ENCODE measurements at places on chromosomes 5 and 9. TPM values are rescaled to one million over a fixed set of nuclear protein-coding genes. Genes with fewer than 3 reads are reported as not detected.

GRCh38 chr5:53099546-53099945, 10.0 kb downstream of the MOCS2 start:
- DNase-seq, result no peak

DNA sequence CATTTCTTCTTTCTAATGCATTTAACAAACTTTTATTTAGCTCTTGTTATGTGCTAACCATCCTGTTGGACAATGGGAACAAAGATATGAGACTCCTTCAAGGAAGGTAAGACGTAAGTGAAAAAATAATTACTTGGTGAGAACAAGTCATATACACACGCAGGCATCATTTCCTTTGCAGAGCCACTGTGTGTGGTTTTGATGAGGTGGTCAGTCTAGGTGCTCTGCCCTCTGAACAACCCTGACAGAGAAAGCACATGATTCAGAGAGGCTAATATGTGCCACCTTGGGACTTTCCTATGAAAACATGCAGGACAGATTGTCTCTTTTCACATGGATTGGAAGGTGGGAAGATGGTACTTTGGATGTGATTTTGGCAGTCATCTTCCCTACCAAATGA, 1162.5 kb upstream of the DMAC1 start:
- DNase-seq, result no peak

GRCh38 chr5:172581315-172581714, 59.7 kb upstream of the NEURL1B start:
- DNase-seq, result no peak

DNA sequence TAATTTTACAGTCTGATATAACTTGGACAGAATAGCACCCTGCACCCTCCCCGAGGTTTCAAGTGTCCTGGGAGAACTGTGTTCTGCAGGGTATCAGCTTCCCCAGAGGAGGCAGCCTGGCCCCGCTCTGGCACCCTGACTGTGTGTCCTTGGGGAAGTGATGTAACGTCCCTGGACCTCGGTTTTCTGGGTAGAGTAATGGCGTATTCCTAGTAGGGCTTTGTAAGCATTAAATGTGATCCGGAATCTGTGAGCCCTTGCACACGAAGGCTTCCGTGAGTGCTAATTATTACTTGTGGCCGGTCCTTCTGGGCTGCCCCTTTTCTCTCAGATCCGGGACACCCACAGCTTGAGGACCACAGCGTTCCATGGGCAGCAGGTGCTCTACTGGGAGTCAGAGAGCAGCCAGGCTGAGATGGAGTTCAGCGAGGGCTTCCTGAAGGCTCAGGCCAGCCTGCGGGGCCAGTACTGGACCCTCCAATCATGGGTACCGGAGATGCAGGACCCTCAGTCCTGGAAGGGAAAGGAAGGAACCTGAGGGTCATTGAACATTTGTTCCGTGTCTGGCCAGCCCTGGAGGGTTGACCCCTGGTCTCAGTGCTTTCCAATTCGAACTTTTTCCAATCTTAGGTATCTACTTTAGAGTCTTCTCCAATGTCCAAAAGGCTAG, 1.0 kb upstream of the CACFD1 start:
- DNase-seq, result no peak

BHMT2 gene
- 11.0 TPM for total RNA-seq

NRARP gene
- total RNA-seq, result 124 TPM
